ENCODE measurements at places on chromosomes 16 and 17. TPM values are rescaled to one million over a fixed set of nuclear protein-coding genes. Genes with fewer than 3 reads are reported as not detected.

DNA sequence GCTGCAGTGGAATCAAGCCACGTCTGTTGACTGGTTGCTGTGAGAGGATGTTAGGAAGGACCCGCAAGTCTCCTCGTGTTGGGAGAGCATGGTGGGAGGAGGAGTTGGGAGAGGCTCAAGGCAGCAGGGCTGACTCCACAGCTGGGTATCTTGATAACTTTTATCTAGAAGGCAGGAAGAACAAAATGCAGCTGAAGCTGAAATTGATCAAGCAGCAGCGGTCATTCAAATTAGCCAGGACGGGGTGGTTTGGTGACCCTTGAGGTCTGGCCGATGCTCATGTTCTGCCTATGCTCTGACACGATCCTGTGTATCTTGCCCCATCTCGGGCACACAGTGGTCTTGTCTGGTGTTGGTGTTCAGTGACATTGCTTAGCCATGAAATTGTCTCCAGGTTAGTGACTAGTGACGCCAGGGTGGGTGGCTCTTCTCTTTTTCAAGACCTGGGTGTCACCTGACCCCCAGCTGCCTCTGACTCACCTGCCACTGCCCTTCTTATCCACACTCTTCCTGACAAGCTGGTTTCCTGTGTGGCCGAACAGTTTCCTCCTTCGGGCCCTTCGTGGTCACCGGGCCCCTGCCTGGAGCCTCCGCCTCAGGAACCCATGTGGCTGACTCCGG lies 19.1 kb downstream of the NPTX1 start:
- DNase-seq, result no peak

DNA sequence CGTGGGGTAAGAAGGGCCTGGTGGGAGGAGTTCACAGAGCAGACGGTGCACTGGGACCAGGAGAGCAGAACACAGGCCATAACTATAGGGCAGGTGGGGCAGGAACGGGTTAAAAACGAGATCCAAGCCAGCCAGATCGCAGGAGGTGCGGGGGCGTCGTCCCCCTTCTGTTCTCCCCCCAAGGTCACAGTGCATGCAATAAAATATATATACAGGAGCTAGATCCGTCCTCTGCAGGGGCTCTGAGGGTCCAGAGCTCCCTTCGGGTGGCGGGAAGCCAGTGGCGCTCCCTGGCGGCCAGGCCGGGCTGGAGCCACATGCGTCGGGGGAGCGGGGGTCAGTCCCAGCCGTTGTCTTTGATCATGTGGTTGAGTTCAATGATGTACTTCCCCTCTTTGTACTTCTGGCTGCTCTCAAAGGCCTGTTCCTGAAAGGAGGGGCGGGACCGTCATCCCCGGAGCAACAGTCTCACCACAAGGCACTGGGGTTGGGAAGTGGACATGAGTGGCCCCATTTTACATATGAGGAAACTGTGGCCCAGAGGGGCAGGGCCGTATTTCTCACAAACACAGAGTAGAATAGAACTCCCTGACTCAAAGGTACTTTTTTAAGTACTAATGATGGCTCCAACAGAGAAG lies 768 bp upstream of the TBX6 start:
- DNase-seq, result peak; percentile 56

DNA sequence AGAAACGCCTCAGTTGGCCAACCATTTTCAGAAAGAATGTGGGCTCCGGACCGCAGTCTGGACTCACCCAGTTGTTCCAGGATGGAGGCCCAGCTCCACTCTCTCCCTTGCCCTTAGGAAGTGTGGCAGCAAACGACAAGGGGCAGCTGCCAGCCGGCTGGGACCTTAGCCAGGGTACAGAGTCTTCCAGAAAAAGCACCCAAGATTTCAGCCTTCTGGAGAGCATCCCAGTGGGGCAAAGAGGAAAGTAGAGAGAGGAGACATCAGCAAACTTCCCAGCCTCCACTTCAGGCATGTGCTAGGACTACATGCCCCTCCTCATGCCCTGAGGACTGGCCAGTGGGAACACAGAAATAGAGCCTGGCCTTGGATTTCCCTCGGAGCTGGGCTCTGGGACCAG lies 56.8 kb upstream of the SCNN1B start:
- DNase-seq, result no peak

DNA sequence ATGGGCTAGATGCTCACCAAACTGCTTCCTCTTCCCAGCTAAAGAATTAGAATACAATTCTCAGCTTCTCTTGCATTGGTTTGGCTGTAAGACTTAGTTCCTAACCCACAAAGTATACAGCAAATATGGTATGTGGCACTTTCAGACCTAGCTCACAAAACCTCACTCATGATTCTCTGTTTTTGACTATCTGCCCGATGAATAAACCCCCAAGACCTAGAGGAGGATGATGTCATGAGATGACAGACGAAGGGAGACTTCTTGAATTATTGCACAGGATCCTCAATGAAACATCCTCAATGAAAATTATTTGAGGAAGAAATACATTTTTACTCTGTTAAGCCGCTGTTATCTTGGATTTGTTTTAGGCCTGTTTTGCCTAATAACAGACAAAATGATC lies 14.3 kb downstream of the CNOT1 start:
- DNase-seq, result no peak

GRCh38 chr17:71461498-71462169 lies 659.2 kb upstream of the SOX9 start:
- DNase-seq, result no peak

GRCh38 chr16:30551781-30552180 lies 6.4 kb downstream of the ZNF764 start:
- no peak for DNase-seq

- no peak for DNase-seq
Measured at GRCh38 chr16:27786221-27786922, 236.4 kb downstream of the KATNIP start.

GRCh38 chr16:69741951-69742904 lies 12.5 kb downstream of the NOB1 start:
- peak; percentile 91 for DNase-seq

DNA sequence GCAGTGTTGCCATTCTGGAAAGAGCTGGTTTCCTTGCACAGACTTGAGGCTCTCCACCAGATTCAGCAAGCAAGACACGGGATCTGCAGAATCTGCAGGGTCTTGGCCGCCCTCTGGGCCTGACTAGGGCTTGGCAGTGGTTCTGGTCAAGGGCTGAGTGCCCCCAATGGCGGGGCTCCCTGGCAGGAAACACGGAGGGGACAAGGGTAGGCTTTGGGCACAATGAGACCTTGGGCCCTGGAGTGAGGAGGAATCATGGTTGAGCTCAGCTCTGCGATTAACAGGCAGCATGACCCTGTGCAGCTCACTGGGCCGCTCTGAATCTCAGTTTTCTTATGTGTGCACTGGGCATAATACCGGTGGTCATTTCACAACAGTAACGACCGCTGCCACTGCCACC lies 249.9 kb downstream of the GSG1L start:
- DNase-seq, result no peak

DNA sequence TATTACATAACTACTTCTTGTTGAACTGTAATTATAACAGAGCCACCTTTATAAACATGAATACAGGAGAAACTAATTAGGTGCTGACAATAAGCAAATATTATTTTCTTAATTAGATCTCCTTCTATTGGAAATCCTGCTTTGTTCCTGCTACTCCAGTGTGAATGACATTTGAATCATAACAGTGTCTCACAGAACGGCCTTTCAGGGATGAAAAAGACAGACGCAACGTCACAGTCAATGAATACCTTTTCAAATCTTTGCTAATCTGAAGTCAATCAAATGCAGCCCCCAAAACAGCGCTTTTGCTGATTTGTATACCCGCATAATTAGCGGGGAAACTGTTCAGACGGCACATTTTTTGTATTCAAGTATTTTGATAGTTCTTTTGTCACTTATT lies 240.4 kb upstream of the CDH8 start:
- no peak for DNase-seq

GRCh38 chr16:79899716-79900115 lies 299.2 kb upstream of the MAF start:
- no peak for DNase-seq

GRCh38 chr16:50368410-50369132 lies at the start of gene BRD7:
Gene BRD7 (minus strand): TSS chr16:50368988. CDS start chr16:50368774, 214 bp downstream.
- DNase-seq, result peak; percentile 27

DNA sequence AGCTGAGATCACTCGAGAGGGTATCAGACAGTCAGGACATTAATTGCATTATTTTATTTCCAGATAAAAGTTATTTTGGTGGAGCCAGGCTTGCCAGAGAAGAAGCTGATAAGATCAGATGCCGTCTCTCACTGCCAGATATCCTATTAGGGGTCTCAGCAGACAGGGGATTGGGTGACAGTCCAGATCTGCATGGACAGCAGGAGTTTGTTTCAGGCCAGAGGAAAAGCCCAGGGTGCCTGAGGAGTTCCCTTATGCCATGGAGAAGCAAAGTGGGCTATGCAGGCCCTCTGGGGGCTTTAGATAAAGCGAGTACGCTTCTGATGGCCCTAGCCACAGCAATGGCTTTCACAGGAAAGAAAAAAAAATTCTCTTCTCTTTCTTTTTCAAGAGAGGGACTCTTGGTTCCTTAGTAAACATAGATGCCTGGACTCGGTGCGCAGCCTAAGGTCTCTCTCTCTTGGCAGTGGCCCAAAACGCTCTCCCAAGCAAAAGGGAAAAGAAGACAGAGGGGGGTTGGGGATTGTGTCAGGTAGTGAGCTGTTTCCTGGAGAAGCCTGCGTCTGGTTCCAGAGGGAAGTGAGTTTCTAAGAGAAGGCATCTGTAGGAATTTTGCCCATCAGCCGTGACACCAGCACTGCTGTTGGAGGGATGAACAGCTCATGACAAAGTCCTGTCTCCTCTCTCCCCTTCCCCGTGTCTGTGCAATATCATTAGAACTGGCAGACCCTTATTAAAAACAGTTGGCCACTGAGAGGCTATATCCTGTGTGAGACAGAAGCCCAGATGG lies 166.3 kb upstream of the FOXF1 start:
- DNase-seq, result no peak

- no peak for DNase-seq
Measured at GRCh38 chr17:78128551-78129350, at the start of gene TMC6. Gene TMC6 (minus strand): TSS chr17:78128755. CDS start chr17:78126832, 1,923 bp downstream.

DNA sequence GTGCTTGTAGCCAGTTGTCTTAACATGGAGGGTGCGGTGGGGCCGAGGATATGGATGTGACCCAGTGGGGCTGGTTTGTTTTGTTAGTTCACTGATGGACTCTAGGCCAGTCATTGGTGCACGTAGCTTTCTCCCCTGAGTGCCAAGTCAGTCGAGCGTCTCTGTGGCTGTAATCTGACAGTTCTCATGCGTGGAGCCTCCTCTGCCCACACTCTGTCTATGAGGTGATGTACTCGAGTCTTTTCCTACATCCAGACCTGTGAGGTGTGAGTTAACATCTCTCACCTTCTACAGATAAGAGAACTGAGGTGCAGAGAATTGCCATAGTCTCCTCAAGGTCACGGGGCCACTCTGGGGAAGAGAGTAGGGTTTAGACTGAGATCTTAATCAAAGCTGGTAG lies 90.2 kb downstream of the MARCHF10 start:
- DNase-seq, result no peak

DNA sequence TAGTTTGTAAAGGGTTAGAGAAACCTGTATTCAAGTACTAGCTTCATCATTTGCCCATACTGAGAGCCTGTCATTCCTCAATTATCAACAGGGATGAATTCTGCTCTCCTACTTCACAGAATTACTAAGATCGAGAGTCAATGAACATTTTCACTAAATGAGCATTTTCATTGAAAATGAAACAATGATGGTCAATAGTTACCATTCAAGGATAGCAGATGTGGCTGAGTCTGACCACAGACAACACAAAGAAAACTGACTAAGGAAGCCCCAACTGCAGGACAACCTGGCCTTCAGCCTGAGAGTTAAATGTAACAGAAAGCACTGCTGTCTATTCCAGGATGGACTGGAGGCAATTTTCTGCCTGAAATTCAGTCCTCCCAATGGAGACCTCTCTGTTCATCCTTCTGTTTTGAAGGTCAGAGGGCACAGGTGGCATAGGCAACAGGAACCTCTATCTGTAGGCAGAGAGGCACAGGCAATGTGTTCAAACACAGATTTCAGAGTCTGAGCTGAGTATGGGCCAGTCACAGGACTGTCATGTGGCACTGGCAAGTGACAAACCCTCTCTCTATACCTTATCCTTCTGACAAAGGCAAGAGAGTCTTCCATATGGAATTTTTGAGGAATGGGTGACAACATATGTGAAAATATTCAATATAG lies 19.5 kb downstream of the TRAF4 start:
- no peak for DNase-seq

DNA sequence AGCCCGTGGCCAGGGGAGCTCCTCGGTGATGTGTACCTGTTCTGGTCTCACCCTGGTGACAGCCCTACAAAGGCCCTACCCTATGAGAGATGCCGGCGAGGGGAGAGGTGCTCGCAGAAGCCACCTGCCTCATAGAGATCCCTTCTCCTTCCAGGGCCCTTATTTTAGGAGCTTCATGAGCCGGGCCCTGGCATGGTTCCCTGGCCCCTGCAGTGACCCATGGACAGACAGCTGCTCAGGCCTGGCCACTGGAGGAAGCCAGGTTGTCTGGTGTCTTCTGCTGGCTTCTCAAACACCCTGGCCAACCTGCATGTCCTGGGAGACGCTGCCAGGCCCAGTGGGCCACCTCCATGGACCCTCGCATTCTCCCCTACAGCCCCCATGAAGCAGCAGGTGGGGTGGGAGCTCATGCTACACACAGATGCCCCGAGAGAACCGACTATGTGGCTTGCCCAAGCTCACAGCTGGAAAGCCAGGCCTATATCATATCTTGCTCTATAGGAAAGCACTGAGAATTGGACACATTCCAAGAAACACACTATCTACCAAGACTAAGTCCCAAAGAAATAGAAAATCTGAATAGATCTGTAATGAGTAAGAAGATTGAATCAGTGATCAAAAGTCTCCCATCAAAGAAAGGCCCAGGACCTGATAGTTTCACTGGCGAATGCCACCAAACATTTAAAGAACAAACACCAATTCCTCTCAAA lies 7.2 kb upstream of the AATK start:
- DNase-seq, result no peak

GRCh38 chr17:51036084-51036483 lies 84.6 kb downstream of the SPAG9 start:
- no peak for DNase-seq

DNA sequence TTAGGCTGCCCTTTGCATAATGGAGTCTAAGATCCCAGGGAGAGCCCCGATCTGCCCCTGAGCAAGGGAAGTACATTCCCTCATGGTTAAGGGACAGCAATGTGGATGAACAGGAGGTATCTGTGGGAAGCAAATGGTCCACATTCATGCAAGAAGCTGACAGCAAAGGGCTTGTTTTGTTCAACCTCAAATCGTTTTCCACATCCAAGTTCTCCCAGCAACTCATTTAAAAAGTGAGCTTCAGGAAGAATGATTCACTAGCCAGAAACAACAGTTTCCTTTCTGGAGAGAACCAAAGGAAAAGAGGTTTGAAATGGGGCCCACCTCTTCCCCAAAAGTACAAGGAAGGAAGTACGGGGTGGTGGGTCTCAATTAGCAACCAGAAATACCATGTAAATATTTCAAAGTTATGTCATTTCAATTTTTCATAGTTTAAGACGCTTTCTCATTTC lies 9.4 kb downstream of the HSPB9 start:
- DNase-seq, result no peak

Gene CA4
- 3.3 TPM for total RNA-seq

Gene C17orf107
- 2.0 TPM for total RNA-seq

Gene CDH11
- total RNA-seq, result 265 TPM

Gene MFSD6L
- total RNA-seq, result not detected

Measured in tibial nerve (tissue), 4 donors.